Dorsolateral prefrontal cortex (tissue), 122 donors: ENCODE measurements at places on chromosomes 1 and 21.

- peak; percentile 87 for DNase-seq
These were observed 27.8 kb downstream of the ILDR2 start for GRCh38 chr1:166947398-166948043.

GRCh38 chr1:248853663-248854375 is 5.1 kb downstream of the ZNF692 start:
- no peak for DNase-seq

GRCh38 chr1:70008660-70009059 is 196.7 kb downstream of the LRRC40 start:
- DNase-seq, result no peak

DNA sequence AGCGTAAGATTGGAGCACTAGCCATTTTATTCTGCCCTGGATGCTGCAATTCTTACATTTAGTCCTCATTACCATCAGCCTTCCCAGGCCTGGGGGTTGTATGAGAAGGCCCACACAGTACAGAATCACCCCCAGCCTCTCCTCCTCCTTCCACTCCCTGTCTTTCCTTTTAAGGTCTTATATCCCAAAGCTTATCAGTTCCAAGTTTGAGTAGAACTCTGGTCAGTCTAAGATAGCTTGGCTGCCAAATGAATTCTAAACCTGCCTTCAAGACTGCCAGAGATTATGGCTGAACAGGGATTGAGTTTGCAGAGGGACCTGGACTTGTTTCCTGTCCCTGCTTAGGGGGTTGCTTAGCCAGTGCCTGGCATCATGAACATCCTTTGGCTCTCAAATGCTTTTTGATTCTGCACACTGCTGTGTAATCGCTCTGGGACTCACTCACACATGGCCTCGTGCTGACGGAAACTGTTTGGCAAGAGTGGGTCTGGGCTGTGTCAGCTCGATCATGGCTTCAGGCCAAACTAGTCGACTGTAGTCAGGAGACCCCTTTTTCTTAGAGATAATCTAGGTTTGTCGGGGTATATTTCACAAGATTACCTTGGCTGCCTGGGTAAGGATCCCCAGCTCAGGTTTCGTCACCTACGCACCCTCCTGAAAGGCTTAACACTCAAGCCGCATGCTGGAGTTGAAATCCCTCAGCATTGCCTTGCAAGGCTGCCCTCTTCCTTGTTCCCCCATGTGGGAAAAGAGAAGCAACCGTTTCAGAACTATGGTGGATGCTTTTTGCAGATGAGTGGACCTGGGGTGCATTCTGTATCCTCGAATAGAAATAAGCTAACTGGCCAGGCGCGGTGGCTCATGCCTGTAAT is 252.6 kb downstream of the NFIA start:
- no peak for DNase-seq

- DNase-seq, result no peak
These were observed 6.9 kb upstream of the IL22RA1 start for GRCh38 chr1:24149866-24150233.

DNA sequence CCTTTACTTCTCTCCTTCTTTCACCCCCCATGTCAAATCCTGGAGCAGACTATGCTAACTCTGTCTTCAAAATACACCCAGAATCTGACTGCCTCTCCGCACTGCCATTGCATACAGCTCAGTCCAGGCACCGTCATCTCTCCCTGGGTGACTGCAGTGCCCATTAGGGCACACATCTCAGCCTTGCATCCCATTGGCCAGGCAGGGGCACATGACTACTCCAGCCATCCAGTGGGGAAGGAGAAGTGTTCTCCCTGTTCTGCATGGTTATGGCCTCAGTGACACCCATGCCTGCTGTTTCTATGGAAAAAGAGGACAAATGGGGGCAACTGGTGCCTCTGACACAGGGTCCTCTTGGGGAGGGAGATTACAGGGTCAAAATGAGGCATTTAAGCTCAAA is 270.5 kb downstream of the MATN1 start:
- no peak for DNase-seq

- no peak for DNase-seq
These were observed 1963.0 kb downstream of the NCAM2 start for GRCh38 chr21:22961258-22961657.

DNA sequence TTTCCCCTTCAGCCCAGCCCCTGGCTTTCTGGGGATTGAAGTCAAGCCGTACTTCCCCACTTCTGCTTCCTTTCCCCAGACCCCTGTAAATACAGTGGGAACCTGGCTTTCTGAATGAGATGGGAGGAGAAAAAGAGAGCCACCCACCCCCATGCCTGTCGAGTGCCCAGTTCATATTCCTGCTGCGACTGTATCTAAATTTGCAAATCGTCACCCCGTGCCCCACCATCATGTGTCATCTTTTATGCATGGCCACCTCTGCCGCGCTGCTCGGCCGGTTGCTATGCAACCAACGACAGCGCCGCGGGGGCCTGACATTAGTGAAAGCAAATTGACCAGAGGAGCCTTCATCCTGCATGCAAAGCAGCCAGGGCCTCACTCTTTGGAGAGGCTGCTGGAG is 143.0 kb downstream of the ELAVL4 start:
- no peak for DNase-seq

DNA sequence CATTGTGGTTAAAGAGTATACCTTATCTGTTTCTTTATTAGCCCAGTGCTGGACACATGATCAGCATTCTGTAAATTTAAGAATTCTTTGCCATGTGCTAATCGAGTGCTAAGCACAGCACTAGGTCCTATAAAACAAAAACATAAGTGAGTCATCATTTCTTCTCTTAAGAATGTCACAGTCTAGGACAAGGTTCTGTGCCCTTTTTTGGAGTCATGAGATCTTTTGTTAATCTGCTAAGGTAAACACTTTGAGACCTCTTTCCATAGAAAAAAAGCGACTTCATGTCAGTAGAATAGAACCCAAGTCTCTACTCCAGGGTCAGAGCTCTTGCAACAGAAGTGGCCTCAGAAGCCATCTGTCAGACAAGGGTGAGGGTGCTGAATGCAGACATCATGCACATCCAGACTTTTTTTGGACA is 70.0 kb upstream of the NFIA start:
- DNase-seq, result no peak

GRCh38 chr1:6352138-6352563 is 41.4 kb downstream of the ACOT7 start:
- no peak for DNase-seq

DNA sequence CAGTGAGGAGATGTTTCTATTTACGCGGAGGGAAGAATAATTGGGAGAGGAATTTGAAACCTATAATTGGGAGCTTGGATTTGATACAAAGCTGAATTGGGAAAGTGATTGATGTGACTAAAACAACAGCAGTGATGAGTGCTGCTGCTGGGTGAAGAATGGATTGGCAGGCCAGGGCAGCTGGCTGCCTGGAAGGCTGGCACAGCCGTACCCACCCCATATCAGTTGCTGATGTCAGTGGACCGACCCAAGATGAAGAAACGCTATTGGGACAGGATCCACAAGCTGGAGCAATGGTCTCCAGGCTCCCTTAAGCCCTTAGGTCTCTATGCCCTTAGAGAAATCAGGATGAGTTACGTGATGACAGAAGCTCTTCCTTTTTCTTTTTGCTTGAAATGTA is 47.4 kb downstream of the GRIK1 start:
- DNase-seq, result no peak

DNA sequence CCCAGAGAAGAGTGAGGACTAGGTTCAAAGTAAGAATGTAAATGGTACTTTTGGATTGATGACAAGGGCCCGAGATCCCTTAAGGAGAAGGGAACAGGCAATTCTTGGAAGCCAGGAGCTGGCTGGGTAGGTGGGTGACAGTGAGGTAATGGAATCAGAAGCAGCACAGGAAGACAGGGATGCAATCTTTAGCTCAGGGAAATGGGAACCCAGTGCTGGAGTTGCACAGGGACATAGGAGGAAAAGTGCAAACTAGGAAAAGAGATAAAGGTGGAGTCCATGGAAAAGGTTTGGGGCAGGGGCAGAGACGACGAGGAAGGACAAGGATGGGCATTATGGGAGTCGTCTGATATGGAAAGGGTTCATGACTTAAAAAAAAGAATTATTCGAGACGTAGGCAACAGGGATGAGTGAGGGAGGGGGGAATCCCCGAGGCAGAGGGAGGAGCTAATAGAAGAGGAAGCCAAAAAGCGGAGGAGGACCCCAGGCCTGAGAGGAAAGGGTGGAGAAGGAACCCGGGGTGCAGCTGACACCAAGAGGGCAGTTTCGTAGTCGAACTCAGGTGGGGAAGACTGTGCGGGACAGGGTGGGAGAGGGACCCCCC is 495 bp downstream of the PI4KB start:
- peak; percentile 52 for DNase-seq

GRCh38 chr1:232263452-232263851 is 366.5 kb downstream of the SIPA1L2 start:
- no peak for DNase-seq

- no peak for DNase-seq
These were observed 125.8 kb upstream of the HOOK1 start for GRCh38 chr1:59688976-59689375.

GRCh38 chr1:160206036-160206389 is 829 bp downstream of the PEA15 start:
- DNase-seq, result no peak

DNA sequence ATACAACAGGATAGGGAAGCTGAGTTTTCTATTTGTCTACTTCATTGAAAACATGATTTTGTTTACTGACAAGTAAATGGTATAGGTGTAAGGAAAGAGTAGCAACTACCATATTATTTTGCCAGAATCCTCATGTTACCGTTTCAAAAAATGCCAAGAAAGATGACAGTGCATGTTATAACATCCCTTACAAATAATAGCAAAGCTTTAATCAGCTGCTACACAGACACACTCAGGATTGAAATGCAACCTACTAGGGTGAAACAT is 331.5 kb downstream of the CHRM3 start:
- no peak for DNase-seq

DNA sequence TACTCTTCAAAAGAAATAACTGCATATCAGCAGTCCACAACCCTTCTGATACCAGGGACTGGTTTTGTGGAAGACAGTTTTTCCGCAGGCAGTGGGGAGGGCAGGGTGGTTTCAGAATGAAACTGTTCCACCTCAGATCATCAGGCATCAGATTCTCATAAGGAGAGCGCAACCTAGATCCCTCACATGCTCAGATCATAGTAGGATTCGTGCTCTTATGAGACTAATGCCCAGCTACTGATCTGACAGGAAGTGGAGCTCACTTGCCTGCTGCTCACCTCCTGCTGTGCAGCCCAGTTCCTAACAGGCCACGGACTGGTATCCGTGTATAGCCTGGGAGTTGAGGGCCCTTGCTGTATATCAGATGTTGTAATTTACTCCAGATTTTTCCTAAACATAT is 11.5 kb downstream of the RO60 start:
- DNase-seq, result no peak

DNA sequence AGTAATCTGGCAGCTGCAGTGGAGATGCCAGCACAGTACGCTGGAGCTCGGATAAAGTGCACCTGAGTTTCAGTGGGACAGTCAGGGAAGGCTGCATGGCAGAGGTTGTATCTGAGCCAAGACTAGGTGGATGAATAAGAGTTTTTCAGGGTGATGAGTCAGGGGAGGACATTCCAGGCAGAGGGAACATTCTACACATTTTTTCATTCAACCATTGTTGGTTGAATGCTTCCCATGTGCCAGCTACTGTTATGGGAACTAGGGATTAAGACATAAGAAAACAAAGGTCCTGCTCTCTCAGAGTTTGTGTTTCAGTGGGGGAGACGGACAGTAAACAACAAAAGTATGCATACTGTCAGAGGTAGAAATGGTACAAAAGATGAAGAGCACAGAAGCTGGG is 5.2 kb downstream of the LEPR start:
- DNase-seq, result no peak

DNA sequence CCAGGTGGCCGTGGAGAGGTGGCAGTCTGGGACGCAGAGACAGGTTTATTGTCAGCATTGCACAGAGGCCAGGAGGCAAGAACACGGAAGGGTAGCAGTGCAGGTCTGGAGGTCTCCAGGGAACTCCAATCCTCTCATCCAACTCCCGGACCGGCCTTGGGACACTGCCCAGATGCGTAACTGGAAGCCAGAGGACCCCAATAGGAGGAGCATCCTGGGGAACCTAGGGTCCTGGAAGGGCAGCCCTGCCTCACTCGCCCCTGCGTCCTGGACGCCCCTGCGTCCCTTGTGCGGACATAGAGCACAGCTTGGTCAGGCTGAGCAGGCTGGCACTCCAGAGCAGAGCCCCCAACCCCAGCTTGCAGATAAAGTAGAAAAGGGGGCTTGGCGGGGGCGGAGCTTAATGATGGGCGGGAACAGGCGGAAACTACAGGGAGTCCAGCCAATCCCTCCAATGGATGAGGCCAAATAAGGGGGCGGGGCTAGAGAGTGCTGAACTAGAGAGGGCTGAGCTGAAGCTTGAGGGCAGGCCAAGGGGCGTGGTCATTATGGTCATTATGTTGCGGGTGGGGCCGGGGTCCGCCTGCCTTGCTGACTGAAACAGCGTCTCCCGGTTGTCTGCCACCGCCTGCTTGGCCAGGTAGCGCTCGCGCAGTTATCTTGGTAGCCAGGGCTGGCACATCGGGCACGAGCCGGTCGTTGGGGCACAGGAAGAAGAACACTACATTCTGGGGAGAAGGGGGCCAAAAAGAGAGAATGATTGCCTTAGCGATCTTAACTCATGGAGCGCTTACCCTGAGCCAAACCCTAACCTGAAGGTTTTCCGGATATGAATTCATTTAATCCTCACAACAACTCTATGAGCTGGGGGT is 3.7 kb upstream of the ARHGEF19 start:
- peak; percentile 62 for DNase-seq

GRCh38 chr1:56227401-56227800 is 352.0 kb downstream of the PLPP3 start:
- no peak for DNase-seq

DNA sequence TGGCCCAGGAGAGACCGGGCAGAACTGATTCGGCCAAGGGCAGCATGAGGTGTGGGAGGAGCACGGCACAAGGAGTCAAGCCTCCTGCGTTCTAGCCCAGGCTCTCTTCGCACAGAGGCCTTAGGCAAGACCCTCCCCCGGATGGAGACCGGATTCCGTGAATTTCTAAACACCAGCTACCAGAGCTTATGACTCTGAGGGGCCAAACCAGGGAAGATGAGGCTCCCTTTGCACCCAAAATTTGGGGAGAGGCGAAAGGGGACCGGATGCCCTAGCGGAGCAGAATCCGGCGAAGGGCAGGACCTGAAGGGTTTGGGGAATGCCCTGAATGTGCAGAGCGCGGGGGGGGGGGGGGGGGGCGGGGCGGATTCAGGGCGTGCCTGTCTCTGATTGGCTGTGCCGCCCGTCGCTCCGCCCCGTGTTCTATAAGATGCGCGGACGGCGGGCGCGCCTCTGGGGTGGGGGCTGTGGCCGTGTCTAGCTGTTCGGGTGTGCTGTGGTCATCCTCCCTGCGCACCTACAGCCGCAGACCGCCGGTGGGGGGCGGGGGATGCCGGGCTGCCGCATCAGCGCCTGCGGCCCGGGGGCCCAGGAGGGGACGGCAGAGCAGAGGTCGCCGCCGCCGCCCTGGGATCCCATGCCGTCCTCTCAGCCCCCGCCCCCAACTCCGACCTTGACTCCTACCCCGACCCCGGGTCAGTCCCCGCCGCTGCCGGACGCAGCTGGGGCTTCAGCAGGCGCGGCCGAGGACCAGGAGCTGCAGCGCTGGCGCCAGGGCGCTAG is at the start of gene TRNP1:
Gene TRNP1 (plus strand): TSS at position 456 of the 783 bp plus-strand sequence. CDS start 95 bp downstream, at position 551.
- DNase-seq, result peak; percentile 82
